ENCODE measurements at places on chromosomes 13 and 19.

GRCh38 chr19:52527956-52528351, 486 bp downstream of the ZNF808 start:
- no peak for DNase-seq

DNA sequence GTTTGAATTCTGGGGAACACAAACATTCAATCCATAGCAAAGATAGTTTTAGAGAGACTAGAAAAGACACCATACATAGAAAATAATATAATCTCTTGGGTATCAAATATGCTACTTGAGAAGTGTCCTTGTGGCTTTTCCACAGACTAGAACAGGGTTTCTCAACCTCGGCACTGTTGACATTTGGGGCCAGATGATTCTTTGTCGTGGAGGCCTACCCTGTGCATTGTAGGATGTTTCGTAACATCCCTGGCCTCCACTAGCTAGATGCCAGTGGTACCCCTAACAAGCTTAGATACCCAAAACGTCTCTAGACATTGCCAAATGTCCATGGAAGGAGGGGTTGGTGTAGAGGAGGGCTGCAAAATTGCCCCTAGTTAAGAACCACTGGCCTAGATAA, 2.2 kb upstream of the ESD start:
- DNase-seq, result no peak

GRCh38 chr19:44712864-44713515, 14.0 kb downstream of the CEACAM16 start:
- no peak for DNase-seq

- no peak for DNase-seq
These were observed 32.2 kb downstream of the F2RL3 start for GRCh38 chr19:16920816-16921529.

GRCh38 chr19:44785993-44786392, 8.3 kb downstream of the CBLC start:
- no peak for DNase-seq

DNA sequence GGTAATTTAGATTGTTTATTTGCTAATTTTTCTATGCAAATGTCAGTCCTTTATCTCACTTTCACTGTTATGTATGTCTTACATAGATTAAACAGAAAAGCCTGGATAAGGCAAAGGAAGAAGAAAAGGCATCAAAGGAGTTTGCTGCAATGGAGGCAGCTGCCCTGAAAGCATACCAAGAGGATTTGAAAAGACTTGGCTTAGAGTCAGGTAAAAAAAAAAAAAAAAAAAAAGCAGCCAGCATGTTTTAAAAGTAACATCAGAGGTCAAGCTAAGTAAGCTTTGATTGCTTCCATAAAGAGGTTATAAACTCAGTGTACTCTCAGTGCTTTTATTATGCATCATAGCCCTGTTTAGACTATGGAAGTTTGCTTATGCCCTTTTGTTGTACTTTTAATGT, 3.8 kb downstream of the WBP4 start:
- no peak for DNase-seq

GRCh38 chr13:32840989-32841713, 175.1 kb upstream of the KL start:
- no peak for DNase-seq

- DNase-seq, result no peak
These were observed 7.4 kb downstream of the CAMSAP3 start for GRCh38 chr19:7602935-7603497.

DNA sequence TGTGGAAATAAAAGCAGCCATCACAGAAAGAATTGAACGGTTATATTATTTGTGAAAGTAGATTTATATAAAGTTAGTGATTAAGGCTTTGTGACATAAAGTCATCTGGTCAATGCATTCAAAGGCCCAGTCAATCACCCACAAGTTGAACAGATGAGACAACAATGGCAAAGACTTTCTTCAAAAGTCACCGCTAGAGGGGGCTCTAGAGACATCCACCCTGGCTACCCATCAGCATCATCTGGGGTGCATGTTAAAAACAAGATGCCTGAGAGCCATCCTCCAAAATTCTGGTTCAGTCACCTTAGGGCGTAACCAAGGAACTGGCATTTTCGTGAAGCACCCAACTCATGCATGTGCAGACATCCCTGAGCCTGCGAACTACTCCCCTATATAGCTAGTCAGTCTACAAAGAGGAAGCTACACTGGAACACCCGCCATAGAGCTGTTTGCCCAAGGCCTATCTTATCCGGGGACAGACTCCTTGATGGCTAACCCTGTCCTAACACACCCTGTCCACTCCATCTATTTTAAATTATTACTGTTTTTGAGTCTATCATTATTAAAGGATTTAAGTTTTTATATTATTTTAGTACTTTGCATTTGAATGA, 970.5 kb downstream of the UQCRFS1 start:
- no peak for DNase-seq

- no peak for DNase-seq
These were observed 6.6 kb upstream of the EID2 start for GRCh38 chr19:39546599-39546998.

DNA sequence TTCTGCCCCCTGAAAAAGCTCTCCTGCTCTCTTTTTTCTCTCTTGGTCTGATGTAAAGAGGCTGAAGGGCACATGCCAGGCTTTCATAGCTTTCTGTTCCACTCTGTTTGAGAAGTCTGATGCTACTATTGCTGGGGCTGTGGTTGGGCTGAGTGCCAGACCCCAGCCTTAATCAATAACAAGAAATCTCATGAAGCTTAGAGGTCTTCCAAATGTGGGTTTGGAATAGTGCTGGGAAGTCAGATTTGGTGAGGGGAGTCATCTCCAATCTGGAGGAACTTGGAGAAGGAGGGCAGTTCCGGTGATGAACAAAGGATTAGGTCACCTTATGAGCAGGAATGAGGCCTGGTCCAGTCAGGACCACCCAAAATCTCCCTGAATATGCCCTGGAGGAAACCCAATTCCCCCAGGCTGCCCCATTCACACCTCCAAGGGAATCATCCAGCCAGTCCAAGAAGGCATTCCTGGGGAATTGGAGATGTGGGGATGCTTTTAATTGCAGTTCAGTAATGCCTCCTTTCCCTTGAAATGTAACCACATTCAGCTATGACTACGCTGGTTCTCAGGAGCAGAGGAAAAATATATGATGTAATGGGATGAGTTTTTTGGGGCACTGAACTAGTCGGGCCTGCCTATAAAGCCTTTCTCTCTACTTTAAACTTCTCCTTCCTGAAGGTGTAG, 102.0 kb downstream of the STARD13 start:
- DNase-seq, result no peak

GRCh38 chr19:2711172-2711874, 8.8 kb upstream of the GNG7 start:
- no peak for DNase-seq

DNA sequence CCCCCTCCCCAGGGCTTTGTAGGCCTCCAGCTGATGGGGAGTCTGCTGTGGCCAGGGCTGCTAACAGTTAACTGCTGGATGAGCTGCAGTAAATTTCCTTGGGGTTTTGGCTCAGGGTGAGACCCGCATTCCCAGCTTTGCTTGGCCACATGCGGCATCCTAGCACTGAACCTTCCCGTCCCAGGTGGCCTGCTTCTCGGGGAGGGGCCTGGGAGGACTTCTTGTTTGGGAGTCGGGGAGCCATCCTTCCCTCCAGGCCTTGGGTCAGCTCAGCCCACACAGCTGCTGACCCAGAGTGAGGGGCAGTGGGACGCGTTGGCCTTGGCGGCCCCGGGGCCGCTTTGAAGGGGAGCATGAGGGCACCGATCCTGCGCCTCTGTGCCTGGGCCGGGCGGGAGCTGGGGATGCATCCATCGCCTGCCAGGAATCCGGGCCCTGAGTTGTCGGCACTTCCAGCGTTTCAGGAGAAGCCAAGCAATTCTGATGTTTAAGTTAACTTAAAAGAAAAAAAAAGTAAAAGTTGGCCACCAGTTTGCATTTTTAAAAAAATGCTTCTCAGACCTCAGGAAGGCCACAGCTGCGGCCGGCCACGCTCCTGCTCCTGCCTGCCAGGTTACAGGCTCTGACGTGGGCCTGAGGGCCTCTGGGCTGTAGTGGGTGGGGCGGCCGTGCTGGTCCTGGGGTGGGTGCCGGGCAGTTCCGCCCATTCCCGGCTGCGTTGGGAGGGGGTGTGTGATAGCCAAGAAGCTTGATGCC, 27.7 kb downstream of the CRTC1 start:
- DNase-seq, result no peak

- no peak for DNase-seq
These were observed 42.9 kb upstream of the PCDH9 start for GRCh38 chr13:67273001-67273400.

GRCh38 chr13:27442071-27442647, 8.2 kb downstream of the MTIF3 start:
- DNase-seq, result peak; percentile 6

GRCh38 chr13:38685974-38686576, 802 bp upstream of the FREM2 start:
- DNase-seq, result no peak

DNA sequence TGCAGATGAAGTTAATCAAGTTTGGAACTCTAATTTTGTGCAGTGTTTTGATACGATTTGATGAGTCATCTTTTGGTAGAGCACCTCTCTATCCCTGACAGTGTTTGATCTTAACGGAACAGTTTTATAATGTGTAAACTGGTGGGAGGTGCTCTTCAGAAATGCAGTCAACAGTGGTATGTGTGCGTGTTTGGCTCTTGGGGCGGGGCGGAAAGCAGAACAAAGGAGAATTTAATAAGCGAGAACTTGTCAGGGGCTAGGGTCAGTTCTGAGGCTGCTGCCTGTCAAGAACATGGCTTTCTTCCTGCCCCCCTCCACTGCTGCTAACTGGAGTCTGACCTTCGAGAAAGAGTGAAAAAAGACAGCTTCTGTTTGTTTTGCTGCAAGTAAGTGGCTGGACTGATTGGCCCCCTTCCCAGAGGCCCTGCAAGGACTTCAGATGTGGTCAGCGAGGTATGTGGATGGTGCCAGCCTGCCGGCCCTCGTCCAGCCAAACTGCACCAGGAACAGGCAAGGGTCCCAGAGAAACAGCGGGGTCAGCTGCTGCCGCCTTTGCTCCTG, 40.8 kb downstream of the BBC3 start:
- peak; percentile 21 for DNase-seq

DNA sequence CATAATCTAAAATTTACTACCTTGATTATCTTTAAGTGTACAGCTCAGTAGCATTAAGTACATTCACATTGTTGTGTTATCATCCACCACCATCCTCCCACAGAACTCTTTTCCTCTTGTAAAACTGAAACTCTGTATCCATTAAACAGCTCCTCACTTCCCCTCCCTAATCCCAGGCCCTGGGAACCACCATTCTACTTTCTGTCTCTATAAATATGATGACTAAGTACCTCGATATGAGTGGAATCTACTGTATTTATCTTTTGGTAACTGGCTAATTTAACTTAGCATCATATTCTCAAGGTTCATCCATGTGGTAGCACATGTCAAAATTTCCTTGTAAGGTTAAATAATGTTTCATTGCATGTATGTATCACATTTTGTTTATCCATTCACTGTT, 49.0 kb upstream of the POMP start:
- DNase-seq, result no peak

GRCh38 chr13:26460648-26461047, 96.8 kb upstream of the WASF3 start:
- no peak for DNase-seq

DNA sequence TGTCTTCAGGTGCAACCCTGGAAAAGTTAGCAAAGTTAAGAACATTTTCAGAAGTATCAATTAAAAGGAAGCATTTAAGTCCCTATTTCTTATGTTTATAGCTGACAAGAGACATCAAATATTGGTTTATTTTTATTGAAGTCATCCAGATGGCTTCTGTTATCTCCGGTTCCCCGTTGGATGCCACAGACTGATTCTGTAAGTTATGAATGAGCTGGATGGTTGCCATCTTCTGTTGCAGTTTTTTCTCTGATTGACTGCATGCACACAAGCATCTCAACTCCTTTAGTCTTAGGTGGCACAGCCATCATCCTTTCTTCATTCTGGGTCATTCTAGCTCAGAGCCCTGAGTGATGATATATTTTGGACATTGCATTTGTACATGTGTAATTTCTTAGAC, 10.6 kb upstream of the OXGR1 start:
- DNase-seq, result no peak

DNA sequence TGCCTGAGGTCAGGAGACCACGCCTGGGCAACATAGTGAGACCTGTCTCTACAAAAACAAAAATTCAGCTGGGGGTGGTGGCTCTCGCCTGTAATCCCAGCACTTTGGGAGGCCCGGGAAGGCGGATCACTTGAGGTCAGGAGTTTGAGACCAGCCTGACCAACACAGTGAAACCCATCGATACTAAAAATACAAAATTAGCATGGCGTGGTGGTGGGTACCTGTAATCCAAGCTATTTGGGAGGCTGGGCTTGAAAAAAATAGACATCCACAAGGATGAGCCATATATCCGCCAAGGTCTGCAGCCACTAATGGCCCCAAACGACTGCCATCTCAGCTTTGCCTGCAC, 3.1 kb downstream of the RPS16 start:
- DNase-seq, result no peak

DNA sequence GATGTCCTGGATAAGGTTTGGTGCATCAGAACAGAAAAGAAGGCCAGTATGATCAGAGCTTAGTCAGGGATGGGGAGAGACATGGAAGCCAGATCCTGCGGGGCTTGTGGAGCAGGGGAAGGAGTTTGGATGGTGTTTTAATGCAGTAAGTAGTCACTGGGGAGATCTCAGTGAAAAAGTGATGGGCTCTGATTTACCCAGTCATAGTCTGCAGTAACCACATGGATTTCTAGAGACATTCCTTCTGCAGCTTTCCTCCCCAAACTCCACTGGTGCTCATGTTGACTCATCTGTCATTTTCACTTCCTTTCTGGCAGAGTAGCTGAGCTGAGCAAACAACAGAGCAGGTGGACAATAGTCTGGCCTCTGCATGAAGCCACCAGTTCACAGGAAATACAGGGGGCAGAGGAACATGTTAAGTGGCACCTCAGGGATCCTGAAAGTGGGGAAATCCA, 144.1 kb downstream of the DPF1 start:
- DNase-seq, result no peak

DNA sequence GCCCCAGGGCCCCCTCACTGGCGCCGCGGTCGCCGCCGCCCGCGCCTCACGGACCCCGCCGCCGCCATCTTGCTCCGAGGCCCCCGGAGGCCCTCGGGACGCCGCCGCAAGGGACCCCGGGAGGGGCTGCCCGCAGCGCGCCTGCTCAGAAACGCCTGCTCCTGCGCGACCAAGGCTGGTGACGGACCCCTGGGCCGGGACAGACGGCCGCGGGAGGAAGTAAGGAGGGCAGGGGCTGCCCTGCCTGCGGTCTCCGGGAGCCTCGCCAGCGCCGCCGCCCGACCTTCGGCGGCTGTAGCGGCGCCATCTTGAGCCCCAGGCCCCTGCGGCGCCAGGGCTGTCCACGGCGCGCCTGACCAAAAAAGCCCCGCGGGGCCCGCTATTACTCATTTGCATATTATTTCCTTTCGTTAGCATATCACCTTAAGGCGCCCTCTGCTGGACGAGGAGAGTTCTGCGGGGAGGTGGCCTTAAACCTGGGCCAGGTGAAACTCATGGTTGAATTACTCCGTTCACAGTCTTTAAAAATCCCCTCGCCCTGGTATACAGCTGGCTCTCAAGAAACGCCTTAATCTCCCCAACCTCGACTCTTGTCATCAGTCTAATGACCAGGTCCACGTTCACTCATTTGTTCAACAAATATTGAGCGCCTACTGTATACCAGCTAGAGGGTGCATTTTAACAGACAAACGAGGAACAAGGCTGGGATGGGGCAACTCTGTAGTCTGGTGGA, at the start of gene REXO1:
REXO1 (minus strand) TSS at position 85 of the 733 bp plus-strand sequence. CDS start 125 bp downstream, outside the sequence.
- DNase-seq, result peak; percentile 96

All from stimulated activated CD4-positive, alpha-beta T cell treated with anti-CD3 and anti-CD28 coated beads, Interleukin-15, amount 100 ng/mL, for 1 hour (primary cell).